ENCODE measurements at places on chromosomes 5 and 9.

- DNase-seq, result no peak
Measured at GRCh38 chr5:177256296-177256695, 47.2 kb downstream of the RAB24 start.

- no peak for DNase-seq
Measured at GRCh38 chr5:52789378-52789777, 1.7 kb downstream of the ITGA1 start.

- DNase-seq, result no peak
Measured at GRCh38 chr5:151104795-151105194, 24.0 kb upstream of the TNIP1 start.

GRCh38 chr5:146561711-146562110 lies 45.7 kb upstream of the GPR151 start:
- no peak for DNase-seq

- DNase-seq, result no peak
Measured at GRCh38 chr5:1338196-1338490, 6.8 kb downstream of the CLPTM1L start.

DNA sequence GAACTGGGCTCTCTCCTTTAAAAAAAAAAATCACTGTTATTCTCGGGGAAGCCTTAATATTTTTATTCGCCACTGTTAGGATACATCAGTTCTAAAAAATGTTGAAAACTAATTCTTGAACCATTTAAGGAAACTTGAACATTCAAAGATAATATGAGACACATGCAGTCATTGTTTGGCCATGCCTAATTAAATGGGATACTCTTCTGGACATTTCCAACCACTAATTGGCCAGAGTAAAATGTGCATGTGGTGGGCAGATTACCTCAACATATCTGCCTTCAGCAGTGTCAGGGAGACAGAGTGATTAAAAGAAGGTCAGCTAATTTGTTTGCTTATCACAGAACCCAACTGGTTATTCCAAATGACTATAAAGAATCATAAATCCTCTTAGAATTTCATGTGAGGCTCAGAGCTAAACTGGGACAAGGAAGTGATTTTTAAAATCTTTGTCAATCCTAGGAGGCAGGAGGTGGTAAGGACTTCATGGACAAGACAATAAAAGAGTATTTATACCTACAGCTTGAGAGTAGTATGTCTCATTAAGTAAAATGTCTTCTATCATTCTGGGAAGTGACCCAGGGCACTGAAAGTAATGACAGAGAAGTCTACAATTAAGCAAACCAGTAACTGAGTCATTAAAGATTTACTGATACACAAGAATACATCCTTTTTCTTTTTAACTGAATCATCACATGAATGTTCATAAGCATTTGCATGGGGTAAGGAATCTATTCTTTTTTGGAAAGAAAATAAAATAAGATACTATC lies 242.9 kb upstream of the TRPM3 start:
- no peak for DNase-seq
